ENCODE measurements at places on chromosomes 3 and 15. TPM values are rescaled to one million over a fixed set of nuclear protein-coding genes. Genes with fewer than 3 reads are reported as not detected.

DNA sequence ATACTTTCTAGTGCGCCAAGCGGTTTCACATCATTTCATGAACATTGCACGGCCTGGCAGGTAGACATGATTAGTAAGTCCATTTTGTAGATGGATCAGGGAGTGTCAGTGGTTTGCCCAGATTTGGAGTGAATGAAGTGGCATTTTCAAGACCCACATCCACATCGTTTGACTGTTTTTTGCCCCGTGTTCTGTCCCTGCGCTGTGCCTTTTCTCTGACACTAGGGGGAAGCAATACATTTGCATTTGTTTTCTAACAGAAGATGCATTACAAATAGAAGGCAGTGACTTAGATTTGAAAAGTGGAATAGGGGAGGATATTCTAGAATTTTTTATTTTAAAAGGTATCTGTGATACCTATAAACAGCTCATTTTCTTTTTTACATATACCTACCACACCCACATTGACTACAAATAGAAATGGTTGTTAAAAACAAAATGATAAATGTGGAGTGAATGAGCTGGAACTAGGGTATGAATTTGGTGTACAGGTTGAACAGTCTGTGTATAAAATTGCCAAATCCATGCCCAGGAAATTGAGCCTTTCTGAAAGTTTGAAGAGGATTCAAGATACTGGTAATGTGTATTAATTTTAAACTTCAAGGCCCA, 98.0 kb downstream of the USP13 start:
- no peak for DNase-seq

Gene NISCH
- total RNA-seq, result 48.3 TPM

DNA sequence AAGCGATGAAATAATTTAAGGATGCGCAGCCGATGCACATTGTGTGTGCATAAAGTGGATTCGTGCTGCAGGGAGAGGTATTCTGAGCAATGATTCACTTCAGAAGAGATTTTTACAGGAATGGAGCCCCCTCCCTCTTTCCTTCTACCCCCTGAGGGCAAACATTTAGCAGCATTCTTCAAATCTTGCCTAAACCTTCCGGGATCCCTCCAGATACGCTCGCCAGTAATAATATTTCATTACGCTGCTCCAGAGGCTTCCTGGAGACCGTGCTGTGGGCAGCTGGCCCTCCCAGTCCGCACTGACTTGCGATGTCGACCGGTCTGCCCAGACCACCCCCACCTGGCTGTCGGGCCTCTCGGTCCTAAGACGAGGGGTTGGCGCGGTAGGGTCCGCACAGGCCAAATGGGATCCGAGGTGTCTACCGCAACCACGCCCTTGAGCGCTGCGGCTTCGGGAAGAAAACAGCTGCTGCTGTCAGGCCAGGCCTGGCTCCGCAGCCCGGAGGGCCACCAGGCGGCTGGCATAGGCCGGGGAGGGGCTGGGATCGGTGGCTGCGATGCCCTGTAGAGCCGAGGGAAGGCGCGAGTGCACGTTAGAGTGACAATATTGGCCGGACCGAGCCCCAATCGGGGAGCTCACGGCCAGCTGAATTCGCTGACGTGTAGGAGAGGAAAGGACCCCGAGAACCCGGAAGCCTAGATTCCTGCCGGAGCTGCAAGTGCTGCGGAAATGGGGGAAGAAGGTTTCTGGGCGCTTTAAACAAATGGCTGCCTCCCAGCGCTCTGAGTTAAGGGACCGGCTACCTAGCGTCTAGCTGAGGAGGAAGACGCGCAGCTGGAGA, 14.3 kb downstream of the ZIC4 start:
- DNase-seq, result no peak

Gene CPOX
- 12.1 TPM for total RNA-seq

Gene DLL4
- 11.6 TPM for total RNA-seq

Gene SLC7A14
- total RNA-seq, result not detected

GRCh38 chr3:37502621-37503020, 328.2 kb upstream of the LRRFIP2 start:
- no peak for DNase-seq

Gene NLGN1
- total RNA-seq, result 10.5 TPM

DNA sequence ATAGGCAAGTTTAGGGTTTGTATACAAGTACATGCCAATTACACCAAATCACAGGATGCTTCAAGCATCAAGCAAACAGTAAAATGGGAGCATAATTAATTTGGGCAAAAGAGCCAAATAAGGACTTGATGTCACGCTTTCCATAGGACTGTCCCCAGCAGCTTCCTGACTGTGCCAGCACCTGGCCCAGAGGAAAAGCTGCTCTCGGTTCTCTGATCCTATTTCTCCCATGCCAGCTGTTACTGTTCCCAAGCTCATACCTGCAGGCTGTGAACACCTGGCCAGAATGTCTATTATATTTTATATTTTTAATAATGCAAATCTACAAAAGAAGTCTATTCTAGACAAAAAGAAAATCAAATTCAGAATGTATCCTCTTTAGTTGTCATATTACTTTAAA, 12.2 kb downstream of the ZXDC start:
- no peak for DNase-seq

Gene C2CD4A
- total RNA-seq, result not detected

- no peak for DNase-seq
Measured at GRCh38 chr3:141808586-141808985, 45.4 kb downstream of the GRK7 start.

Gene STRIT1
- total RNA-seq, result 0.79 TPM

Gene AHSG
- total RNA-seq, result not detected

- DNase-seq, result no peak
Measured at GRCh38 chr3:36795622-36796021, 31.3 kb upstream of the DCLK3 start.

DNA sequence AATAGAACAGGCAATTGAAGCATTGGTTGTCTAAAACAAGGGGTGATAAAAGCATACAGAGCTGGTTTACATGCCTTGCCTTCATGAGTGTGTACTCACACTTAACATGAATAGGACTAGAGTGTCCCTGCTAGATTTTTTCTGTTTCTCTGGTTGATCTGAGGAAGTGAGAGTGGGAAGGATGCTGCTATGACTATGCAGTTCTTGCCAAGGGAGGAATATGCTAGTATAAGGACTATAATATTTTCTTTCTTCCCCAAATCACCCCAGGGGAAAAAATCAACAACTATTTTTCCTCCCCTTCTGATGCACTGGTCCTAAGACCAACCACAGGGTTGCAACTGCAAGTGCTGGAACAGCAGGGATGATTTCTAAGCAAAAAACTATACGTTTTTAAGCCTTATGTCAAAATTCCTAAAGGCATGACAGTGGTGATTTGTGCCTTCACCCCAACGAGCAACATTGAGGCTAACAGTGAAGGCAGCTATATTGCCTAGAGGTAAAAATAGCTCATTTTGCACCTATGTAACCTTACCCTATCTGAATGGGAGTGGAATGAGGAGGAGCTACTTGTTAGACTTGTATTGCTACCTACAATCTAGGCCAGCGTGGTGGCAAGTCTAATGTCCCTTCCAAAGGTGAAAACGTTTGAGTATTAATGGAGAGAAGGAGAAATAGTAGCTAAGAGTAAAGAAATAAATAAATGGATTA, 33.5 kb upstream of the USP8 start:
- no peak for DNase-seq

GRCh38 chr3:173737167-173737808, 339.7 kb downstream of the NLGN1 start:
- no peak for DNase-seq

- DNase-seq, result peak; percentile 91
Measured at GRCh38 chr3:4977001-4977852, 2.0 kb upstream of the BHLHE40 start.

DNA sequence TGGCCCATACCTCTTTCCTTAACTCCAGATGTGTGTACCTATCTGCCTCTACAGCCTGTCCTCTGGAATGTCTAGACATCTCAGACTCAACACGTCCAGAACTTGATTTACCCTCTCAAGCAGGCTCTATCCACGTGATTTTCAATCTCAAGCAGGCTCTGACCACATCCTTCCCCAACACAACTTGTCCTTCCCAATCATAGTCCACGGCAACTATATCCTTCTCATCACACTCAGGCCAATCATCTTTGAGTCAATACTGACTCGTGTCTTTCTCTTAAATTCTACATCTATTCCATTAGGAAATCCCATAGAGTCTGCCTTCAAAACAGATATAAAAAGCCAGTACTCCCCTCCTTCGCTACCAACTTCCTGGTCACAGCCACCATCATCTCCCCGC, 70.4 kb downstream of the FOXP1 start:
- no peak for DNase-seq
